Effector memory CD8-positive, alpha-beta T cell (primary cell): ENCODE measurements at places on chromosomes 4 and X.

DNA sequence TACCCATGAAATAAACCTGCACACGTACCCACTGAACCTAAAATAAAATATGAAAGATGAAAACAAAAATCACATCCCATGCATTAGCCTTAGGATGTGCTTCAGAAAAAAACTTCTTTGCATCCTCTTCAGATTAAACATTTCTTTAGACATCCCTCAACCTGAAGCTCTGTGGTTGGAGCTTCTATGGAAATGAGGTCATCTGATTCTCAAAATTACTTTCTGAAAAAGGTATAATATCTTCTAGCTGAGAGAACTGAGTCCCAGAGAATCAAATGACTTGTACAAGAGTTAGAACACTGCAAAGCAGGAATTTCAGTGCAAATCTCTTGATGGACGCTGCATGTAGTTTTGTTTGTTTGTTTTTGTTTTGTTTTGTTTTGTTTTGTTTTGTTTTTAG is 19.1 kb upstream of the ANTXR2 start:
- no peak for DNase-seq

- no peak for DNase-seq
Observed at GRCh38 chrX:37420185-37420584, 71.0 kb downstream of the PRRG1 start.

DNA sequence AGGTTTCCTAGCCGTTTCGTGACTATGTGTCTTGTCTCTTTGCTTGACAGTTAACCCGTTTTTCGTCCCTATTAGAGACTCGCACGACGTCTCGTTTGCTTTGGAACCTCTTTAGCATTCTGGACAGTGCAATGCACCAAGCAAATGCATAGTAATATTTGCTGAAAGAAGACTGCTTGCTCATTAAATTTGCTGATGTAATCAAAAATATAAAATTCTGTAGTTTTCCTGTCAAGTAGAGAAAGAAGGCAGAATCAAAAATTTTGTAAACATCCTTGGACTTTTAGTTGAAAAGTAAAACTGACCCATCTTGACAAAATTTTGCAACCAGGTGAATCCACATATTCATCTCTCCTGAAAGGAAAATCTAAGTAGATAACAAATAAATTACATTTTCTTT is 106.9 kb upstream of the RAPGEF2 start:
- no peak for DNase-seq

DNA sequence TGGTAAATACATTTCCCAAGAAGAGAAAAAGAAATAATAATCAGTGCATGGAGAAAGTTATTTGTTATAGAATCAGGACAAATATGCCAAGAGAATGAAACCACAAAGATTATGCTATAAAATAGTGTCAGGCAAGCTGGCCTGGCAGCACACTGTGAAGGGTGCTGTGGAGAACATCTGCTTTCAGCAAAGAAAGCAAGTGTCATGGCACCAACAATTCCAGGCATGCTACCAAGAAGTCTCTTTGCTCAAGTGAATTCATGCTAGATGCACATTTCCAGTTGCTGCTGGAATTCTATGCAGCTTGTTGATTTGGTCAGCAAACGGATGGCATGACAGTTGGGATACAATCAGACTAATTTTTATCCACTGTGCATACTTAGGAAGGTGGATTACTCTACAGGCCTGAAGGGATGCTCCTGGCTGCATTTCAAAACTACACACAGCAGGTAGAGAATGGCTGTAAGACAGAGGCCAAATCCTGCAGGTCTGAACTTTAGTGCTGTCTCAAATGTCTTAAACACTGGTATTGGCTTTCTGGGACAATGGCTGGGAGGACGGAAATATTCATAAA is 154.6 kb upstream of the FAT1 start:
- no peak for DNase-seq

DNA sequence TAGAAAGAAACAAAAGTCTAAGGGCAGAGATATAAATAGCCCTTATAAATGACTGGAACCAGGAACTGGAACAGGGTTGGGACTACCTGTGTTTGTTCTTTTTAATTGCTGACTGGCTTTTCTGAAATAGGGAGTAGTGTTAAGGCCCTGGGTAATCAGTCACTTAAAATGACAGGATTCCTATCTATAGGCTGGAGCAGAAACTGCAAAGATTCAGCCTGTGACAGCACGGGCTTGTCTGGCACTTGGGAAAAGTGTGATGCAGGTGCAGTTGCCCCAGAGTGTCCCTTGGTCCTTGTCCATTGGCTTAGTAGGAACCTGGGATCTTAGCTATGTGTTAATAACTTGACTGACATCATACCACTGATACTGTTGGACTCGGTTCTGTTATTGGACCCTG is 14.7 kb upstream of the PLAC8 start:
- no peak for DNase-seq

DNA sequence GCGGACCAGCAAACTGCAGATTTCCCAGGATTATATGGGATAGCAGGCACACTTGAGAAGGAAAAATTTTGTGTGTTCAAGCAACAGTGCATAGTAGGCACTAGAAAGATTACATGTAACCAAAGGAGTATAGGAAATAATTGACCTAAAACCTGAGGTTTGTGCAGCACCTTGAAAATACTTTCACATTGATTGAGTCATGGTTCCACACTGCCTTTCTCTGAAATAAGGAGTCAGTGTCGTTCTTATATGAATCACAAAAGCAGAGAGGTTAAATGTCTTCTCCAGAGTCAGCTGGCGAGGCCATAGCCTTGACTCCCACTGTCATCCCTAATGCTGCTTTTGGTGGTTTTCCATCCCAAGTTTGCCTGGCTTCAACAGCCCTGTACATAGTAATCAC is 138.9 kb downstream of the SOWAHB start:
- DNase-seq: no peak

GRCh38 chrX:24081661-24082154 is 27.0 kb downstream of the EIF2S3 start:
- DNase-seq: peak; percentile 22

GRCh38 chrX:24890677-24891076 is 125.1 kb downstream of the ARX start:
- DNase-seq: no peak

DNA sequence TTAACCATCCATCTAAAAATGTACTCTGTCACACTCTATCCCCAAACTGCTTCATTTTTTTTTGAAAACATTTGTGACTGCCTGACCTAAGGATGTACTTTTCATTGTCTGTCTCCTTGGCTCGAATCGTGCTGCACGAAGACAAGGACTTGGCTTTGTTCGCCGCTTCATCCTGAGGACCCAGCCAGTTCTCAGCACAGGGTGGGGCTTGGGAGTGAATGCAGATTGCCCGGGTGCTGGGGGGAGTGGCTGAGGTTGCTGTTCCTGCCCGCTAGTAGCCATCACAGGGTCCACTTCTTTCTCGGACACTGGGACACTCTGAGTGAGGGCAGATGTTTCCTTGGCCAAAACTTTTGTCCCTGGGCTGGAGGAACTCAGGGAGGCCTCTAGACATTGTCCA is 70.1 kb upstream of the CLCN4 start:
- DNase-seq: no peak

- DNase-seq: peak; percentile 19
Observed at GRCh38 chr4:1246901-1247863, 1.7 kb downstream of the CTBP1 start.

GRCh38 chr4:47104986-47105385 is 73.6 kb downstream of the GABRB1 start:
- DNase-seq: no peak

DNA sequence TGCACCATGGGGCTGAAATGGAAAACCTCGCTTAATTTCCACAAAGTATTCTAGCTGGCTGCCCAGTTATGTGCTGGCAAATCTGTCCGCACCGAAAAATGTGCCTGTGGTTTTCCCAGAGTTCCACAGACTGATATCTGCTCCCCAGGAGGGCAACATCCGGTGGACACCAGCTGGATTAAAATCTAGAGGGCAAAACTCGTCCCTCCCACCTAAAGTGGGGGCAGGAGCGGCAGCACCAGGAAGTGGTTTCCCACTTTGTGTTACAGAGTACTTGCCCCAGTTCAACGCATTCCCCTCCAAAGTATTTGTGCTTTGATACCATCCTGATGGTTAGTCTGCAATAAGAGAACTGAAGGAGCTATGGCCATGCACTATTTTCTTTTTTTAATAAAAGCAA is 187.6 kb downstream of the TSPAN5 start:
- no peak for DNase-seq

DNA sequence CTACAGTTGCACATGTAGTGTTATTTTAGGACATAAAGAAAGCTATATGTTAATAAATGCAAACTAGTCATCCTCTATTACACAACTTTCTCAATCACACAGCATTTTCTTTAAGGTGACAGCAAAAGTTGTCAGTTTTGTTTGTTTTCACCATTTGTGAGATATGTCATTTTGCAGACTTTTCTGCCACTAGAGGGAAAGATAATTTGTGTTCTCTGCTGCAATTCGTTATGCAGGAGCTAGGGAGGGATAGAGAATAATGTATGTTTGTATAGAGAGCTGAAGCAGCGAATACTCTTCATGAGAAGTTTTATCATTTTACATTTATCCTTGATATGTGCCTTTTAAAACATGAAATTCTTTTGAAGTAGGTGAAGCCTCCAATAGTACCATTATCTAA is 670.6 kb upstream of the ATOH1 start:
- no peak for DNase-seq

GRCh38 chrX:68186552-68187262 is 246.6 kb downstream of the OPHN1 start:
- DNase-seq: no peak

DNA sequence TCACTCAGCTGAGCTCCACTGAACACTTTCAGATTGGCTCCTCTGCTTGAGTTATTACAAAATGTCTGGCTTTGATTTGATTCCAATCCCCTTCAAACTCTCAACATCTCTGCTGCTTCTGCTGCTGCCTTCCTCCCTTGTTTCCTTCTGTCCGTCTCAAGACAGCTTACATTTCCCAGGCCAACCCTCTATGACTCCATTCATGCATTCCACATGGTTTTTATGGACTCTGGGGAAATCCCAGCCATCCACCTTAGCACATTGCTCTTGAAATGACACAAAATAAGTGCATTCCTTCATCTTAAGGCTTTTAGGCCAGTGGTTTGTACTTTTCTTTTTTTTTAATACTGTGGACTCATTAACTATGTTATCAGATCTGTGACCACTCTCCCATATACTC is 68.5 kb upstream of the TMEM164 start:
- DNase-seq: no peak

DNA sequence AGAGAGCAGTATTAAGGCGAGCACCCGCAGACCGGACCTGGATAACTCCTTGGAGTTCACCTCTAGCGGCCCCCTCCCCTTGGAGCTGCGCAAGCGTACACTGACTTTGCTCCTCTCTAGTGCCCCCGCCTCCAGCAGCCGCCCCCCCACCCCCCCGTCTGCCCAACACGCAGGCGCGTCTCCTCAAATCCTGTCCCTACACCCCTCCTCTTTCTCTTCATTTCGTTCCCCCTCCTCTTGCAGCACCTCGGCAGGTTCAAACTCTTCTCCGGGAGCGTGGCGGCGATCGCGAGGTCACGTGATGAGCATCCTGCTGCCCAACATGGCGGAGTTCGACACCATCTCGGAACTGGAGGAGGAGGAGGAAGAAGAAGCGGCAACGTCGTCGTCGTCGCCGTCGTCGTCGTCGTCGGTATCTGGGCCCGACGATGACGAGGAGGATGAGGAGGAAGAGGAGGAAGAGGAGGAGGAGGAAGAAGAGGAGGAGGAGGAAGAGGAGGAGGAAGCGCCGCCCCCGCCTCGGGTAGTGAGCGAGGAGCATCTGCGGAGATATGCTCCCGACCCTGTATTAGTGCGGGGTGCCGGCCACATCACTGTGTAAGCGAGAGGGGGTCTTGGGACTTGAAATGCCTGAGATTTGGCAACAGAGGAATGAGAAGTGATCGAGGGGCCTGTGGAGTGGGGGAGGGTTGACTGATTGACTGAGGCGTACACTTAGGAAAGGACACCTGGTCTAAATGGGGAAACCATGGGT is at the start of gene CHIC1:
TSS of gene CHIC1 (plus strand) at position 214 of the 754 bp plus-strand sequence. CDS start at position 302, 88 bp downstream.
- peak; percentile 56 for DNase-seq

GRCh38 chrX:41734530-41734929 is 10.5 kb downstream of the GPR82 start:
- no peak for DNase-seq

- DNase-seq: no peak
Observed at GRCh38 chr4:154120006-154120676, 331.3 kb upstream of the SFRP2 start.

GRCh38 chrX:17679820-17680219 is 57.5 kb upstream of the SCML1 start:
- DNase-seq: no peak

DNA sequence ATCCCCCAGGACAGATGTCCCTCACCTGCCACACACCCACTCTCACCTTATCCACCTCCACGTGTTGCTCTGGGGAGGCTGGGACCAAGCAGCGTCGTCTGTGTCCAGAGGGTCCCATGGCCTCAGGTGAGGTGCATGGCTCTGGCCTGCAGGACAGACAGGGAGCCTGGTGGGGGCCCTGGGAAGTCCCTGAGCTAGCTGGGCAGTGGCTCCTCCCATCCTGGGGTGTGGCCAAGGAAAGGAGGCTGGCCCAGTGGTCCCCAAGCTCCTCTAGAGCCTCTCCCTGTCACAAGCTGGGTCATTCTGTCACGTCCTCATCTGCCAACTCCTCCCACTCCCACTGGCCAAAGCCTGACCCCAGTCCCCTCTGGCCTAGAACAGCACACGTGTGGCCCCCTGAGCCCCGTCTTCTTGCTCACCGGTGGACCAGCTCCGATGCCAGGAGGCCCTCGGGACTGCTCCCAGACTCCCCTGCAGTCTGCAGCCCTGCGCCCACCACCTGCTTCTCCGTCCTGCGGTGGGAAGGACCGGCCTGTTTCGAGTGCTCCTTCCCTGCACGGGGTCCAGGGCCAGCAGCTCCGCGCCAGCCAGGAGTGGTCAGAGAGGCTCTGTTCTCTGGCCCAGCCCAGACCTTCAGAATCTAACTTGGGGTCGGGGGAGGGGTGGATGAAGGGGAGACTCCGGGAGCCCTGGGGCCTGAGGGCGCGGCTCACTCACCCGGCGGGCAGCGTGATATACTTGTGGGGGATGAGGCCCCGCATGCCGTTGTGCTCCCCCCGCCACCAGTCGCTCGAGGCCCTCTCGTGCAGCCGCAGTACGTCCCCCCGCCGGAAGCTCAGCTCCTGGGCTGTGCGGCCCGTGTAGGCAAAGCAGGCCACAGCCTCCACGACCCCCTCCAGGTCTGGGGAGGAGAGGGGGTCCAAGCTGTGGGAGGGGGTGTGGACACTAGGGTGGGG is 4.8 kb downstream of the AVPR2 start:
- no peak for DNase-seq

- DNase-seq: no peak
Observed at GRCh38 chrX:155745792-155746191, 133.0 kb upstream of the TMLHE start.

GRCh38 chr4:1746265-1746691 is 25.0 kb downstream of the TACC3 start:
- peak; percentile 74 for DNase-seq
